ENCODE measurements at places on chromosomes 1 and 21. TPM values are rescaled to one million over a fixed set of nuclear protein-coding genes. Genes with fewer than 3 reads are reported as not detected.

GRCh38 chr21:14838400-14838799 lies 226.4 kb downstream of the NRIP1 start:
- DNase-seq: no peak

- no peak for DNase-seq
Observed at GRCh38 chr1:4634793-4635406, 19.5 kb upstream of the AJAP1 start.

- DNase-seq: no peak
Observed at GRCh38 chr1:83791821-83792437, 207.0 kb downstream of the TTLL7 start.

The NCF2 gene
- polyA plus RNA-seq: 4.9 TPM

The PEA15 gene
- 131 TPM for polyA plus RNA-seq

All from left lung (tissue), 14 donors.